Sigmoid colon (tissue), 7 donors: ENCODE measurements at places on chromosomes 12 and 14. TPM values are rescaled to one million over a fixed set of nuclear protein-coding genes. Genes with fewer than 3 reads are reported as not detected.

Gene CCDC177
- total RNA-seq, result not detected

Gene EIF2S3B
- total RNA-seq, result 1.1 TPM

Gene MRPL42
- total RNA-seq, result 51.9 TPM

Gene KLRB1
- total RNA-seq, result not detected

Gene DHRS4
- total RNA-seq, result 23.8 TPM

Gene CCDC175
- total RNA-seq, result not detected

Gene FAIM2
- total RNA-seq, result 6.4 TPM

Gene PLEKHG3
- 63.5 TPM for total RNA-seq

Gene TSPAN19
- 0.81 TPM for total RNA-seq

Gene RPS29
- total RNA-seq, result 4,425 TPM

Gene HOXC6
- not detected for total RNA-seq

Gene SYCP3
- 0.14 TPM for total RNA-seq

Gene CARMIL3
- total RNA-seq, result 3.3 TPM

Gene GYS2
- not detected for total RNA-seq

Gene OVCH1
- 2.5 TPM for total RNA-seq

Gene RDH5
- 37.5 TPM for total RNA-seq

Gene CISTR
- total RNA-seq, result not detected

Gene FBLN5
- total RNA-seq, result 253 TPM

Gene GON7
- 20.2 TPM for total RNA-seq

Gene TGFB3
- total RNA-seq, result 16.4 TPM

Gene PTPN21
- 29.1 TPM for total RNA-seq

Gene ZNF664
- 68.8 TPM for total RNA-seq

Gene LPAR5
- 1.5 TPM for total RNA-seq

Gene GLI1
- total RNA-seq, result 1.8 TPM

Gene RPL36AL
- 446 TPM for total RNA-seq

Gene GDF3
- total RNA-seq, result not detected

Gene IRAK3
- total RNA-seq, result 9.4 TPM

Gene STYK1
- 0.16 TPM for total RNA-seq

Gene LMNTD1
- total RNA-seq, result not detected

Gene M6PR
- 97.0 TPM for total RNA-seq

Gene CMKLR1
- total RNA-seq, result 14.8 TPM

Gene KRT83
- total RNA-seq, result not detected

Gene AMN
- not detected for total RNA-seq

Gene EFS
- 19.9 TPM for total RNA-seq

Gene AP4S1
- total RNA-seq, result 15.6 TPM

Gene OTOGL
- 0.71 TPM for total RNA-seq

Gene AMHR2
- not detected for total RNA-seq

Gene KCNA1
- 3.3 TPM for total RNA-seq

Gene NUAK1
- total RNA-seq, result 7.1 TPM

Gene ITGA7
- total RNA-seq, result 66.6 TPM

Gene CCDC184
- total RNA-seq, result 1.7 TPM

Gene NTF3
- total RNA-seq, result 0.83 TPM

Gene ADAMTS20
- total RNA-seq, result not detected

Gene TMEM132C
- total RNA-seq, result 3.5 TPM

Gene KRT75
- total RNA-seq, result not detected

Gene CLBA1
- 3.8 TPM for total RNA-seq

Gene TCL1B
- total RNA-seq, result not detected
